Renal cortex interstitium (tissue), 15 donors: ENCODE measurements at places on chromosomes 16 and 17.

DNA sequence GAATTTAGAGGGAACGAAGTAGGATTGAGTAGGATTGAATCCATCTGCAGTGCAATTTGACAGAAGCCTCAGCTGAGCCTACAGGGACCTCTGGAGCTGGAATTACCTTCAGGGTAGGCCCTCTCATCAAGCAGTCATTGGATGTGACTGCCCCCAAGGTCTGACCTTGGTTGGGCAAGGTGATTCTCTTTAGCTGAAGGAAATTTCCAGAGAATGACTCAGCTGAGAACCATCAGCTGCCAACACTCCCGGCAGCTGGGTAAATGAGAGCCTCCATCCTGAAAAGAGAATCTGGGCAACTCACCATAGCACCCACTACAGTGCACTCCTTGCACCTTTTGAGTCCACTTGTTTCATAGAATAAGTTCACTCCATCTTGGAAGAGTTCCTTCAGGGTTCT is 113.5 kb upstream of the MED13 start:
- DNase-seq, result no peak

GRCh38 chr16:56370185-56370874 is 55.0 kb downstream of the AMFR start:
- DNase-seq, result no peak

GRCh38 chr16:4692460-4693295 is 684 bp upstream of the NUDT16L1 start:
- no peak for DNase-seq

GRCh38 chr17:8719291-8720246 is 25.1 kb downstream of the CCDC42 start:
- DNase-seq, result no peak

GRCh38 chr16:52407778-52408177 is 139.2 kb downstream of the TOX3 start:
- no peak for DNase-seq

DNA sequence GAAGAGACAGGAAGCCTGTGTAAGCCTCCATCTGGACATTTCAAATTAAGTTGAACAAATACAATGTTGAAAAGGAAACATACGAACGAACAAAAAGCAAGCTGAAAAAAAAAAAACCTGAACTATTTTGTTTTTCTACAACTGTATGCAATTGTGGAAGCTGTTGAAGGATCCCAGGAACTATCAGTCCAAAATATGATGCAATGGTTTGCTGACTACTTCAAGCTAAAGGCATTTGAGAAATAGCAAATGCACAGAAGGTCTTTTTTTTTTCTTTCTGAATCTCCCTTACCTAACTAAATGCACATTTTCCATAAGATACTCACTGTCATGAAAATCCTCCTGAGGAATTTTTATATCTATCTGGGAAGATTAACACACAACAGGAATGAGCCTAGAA is 40.2 kb downstream of the MAF start:
- DNase-seq, result no peak

- no peak for DNase-seq
Measured at GRCh38 chr16:10575506-10576130, 4.8 kb downstream of the EMP2 start.

- no peak for DNase-seq
Measured at GRCh38 chr16:24116989-24117388, 139.1 kb upstream of the CACNG3 start.

DNA sequence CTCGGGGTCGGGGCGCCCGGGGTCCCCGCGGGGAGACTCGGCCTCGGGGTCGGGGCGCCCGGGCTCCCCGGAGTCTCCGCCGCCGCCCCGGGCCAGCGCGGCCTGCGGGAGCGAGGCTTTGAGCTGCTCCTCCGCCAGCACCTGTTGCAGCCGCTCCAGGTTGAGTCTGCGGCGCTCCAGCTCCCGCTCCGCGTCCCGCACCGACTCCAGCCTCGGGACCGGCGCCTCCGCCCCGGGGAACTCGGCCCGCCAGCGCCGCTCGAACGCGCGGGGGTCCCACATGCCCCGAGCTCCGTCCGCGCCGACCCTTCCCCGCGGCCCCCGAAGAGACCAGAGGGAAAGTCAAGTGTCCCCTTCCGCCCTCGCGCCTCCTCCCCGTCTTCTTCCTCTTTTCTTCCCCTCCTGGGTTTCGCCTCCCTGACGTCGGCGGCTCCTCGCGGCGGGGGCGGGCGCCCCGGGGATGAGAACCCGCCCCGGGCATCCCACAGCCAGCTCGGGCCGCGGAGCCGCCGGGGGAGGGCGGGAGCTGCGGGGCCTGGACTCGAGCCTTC is 40.8 kb upstream of the BHLHA9 start:
- DNase-seq, result no peak

GRCh38 chr17:30450125-30451027 is 26.8 kb upstream of the GOSR1 start:
- no peak for DNase-seq

- no peak for DNase-seq
Measured at GRCh38 chr16:14366974-14367707, 262.9 kb downstream of the PARN start.
